ENCODE measurements at places on chromosomes 16 and 17.

DNA sequence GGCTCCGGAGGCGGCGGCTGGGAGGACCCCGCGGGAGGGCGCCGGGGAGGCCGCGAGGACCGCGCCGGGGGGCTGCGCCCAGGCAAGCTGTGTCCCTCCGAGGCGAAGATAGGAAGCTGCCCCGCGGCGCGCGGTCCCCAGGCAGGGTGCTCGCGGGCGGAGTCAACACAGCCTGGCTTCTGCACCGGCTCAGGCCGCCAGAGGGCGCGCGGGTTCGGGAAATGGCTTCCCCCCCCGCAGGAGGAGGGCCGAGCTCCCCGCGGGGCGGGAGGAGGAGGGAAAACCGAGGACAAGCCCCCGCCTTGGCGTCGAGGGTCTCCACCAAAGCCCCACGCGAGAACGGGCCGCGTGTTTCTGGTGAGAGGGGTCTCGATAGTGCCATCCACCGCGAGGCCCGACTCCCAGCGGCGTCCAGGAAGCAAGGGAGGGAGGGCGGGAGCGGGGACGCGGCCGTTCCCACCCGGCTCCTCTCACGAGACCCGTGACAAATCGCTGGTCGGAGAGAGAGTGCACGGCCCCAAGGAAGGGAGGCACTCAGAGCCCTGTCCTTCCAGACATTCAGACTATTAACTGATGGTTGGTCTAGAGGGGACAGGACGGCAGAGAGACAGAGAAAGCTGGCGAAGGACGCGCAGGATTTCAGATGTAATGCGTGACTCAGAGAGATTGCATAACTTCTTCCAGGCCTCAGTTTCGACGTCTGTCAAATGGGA is 64.4 kb upstream of the DNAJA2 start:
- peak; percentile 93 for DNase-seq

DNA sequence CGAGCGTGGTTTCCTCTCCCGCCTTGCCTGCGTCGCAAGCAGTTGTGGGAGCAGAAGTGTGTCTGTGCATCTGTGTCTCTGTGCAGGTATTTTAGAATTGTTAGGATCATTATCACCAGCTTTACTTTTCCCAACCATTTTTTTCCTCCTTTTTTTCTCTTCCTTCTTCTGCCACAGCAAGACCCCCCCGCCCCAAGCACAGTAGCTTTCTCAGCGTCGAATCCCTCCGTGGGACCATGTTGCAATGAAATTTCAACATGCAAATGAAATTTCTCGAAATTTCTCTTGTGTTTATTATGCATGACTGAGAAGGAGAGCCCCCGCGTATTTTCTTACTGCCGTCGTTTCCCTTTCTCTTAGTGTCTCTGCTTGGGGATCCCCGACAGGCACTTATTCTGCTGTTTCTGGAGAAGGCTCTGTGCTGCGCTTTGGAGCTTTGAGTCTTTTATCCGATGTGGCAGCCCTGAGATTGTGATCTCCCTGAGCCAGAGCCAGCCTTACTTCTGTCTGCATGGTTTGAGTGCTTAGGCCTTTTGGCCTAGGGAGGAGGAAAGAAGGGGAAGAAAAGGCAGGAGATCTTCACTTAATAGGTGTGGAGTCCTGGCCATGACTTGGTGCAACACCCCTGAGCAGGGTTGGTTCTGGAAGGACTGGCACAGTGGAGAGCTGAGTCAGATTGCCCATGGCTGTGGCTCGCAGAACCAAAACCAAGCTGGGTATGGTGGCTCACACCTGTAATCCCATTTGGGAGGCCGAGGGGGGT is 5.0 kb downstream of the ARMC7 start:
- DNase-seq = no peak

- DNase-seq = no peak
Observed at GRCh38 chr17:80637048-80637781, 92.6 kb downstream of the RPTOR start.

GRCh38 chr16:73069581-73070262 is 21.8 kb upstream of the ZFHX3 start:
- DNase-seq = no peak

GRCh38 chr17:3639981-3640596 is 3.5 kb downstream of the CTNS start:
- no peak for DNase-seq

DNA sequence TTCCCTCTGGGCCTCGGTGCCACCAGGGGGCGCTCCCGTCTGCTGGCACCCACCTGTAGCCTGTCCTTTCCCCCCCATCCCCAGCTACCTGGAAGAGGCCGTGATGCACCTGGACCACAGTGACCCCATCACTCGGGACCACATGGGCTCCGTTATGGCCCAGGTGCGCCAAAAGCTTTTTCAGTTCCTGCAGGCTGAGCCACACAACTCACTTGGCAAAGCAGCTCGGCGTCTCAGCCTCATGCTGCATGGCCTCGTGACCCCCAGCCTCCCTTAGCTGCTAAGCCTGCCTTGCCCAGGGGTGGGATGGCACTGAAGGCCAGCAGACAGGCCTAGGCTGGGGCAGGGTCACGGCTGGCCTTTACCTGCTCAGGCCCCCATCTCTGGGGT is 818 bp upstream of the NRN1L start:
- DNase-seq = peak; percentile 93

DNA sequence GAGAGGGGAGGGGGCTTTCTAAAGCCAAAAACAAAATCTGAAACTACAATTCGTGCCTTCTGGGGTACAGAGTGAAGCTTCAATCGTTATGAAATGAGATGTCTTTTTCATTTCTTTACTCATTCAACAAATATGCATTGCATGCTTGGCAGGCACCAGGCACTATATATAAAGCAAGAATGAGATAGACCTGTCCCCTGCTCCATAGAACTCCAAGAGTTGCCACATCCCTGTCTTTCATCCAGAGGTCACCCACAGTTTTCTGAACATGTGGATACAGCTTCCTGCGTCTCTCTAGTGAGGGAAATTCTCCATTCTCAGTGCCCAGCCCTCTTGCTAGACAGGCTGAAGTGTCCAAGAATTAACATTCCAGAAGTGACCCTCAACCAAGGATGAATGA is 343.2 kb upstream of the MAF start:
- no peak for DNase-seq

GRCh38 chr16:29820271-29820701 is at the start of gene MVP:
Gene MVP, plus strand, starts transcription at chr16:29820462. Its CDS starts 10,088 bp downstream, at chr16:29830550.
- DNase-seq = peak; percentile 63

GRCh38 chr16:17556276-17557052 is 85.7 kb upstream of the XYLT1 start:
- no peak for DNase-seq

DNA sequence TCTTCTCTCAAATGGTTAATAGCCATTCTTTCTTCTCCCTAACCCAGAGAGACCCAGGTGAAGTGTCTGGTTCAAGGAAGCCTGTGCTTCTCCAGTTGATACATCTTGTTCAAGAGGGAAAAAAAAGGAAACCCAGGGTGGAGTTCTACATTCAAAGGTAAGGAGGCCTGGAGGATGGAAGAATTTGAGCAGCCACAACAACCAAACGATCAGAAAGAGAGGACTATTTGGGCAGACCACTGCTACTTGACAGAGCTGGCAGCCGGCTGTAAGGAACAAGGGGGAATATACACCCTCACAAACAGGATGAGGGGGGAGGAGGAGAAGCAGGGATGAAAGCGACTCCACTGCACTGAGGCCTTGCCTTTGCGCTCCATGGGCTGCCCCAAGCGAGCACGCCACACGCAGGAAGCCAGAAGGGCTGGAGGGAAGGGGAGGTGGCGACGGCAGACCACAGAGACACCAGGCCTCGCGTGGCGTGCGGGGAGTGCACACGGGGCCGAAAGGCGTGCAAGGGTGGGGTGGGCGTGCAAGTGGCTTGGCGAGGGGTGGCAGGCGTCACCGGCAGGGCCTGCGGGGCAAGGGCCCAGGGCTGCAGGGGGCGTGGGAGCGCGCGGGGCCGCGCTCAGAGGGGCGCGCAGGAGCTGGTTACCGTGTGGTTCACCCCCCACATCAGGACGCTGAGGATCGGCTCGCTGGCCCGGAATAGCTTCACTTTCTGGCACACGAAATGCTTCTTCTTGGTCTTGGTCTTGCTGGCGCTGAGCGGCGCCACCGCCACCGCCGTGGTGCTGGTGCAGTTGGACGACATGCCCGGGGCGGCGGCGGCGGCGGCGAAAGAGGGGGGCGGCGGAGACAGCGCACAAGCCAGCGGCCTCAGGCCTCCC is 499 bp downstream of the PIP4K2B start:
- peak; percentile 51 for DNase-seq

GRCh38 chr17:44952946-44953475 is 5.4 kb upstream of the KIF18B start:
- DNase-seq = no peak
